ENCODE measurements at places on chromosomes 1 and 21. TPM values are rescaled to one million over a fixed set of nuclear protein-coding genes. Genes with fewer than 3 reads are reported as not detected.

ATF3 gene
- 117 TPM for total RNA-seq

HEYL gene
- 4.3 TPM for total RNA-seq

HHAT gene
- total RNA-seq, result 9.0 TPM

LY9 gene
- total RNA-seq, result not detected

OR2L13 gene
- not detected for total RNA-seq

OR2L3 gene
- not detected for total RNA-seq

CLIC6 gene
- 6.2 TPM for total RNA-seq

SELL gene
- not detected for total RNA-seq

- no peak for DNase-seq
Measured at GRCh38 chr21:19320291-19320690, 916.7 kb upstream of the TMPRSS15 start.

DNA sequence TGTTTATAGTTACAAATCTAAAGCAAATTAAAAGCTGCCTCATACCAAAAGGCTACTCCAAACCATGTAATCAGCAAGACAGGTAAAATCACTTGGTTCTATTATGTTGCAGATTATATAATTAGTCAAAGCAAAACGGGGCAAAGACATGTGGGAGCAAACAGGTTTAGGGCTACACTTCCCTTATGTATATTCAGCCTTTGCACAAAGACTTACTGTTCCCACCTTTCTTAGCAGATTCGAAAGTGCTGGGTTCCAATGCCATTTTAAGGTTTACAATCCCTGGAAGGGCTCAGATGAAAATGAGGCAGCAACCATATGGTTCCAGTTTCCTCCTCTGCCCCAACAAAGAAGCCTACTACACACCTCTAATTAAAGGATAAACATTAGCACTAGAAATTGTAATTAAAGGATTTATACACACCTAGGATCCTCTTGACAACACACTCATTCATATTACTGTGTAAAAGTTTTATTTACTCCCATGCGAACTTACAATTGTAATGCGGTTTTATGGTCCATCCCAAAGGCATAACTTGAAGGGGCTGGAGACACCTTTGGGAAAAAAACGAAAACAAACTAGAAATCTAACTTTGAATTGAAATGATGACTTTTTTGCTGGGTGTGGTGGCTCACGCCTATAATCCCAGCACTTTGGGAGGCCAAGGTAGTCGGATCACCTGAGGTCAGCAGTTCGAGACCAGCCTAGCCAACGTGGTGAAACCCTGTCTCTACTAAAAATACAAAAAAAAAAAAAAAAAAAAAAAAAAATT is 117.3 kb upstream of the PKN2 start:
- DNase-seq, result no peak

GRCh38 chr21:18023157-18023556 is 204.0 kb upstream of the C21orf91 start:
- no peak for DNase-seq

- DNase-seq, result no peak
Measured at GRCh38 chr21:34974162-34974981, 74.7 kb downstream of the RUNX1 start.

- DNase-seq, result no peak
Measured at GRCh38 chr1:236143104-236143948, 987 bp downstream of the GPR137B start.

GRCh38 chr1:66137235-66137634 is 344.5 kb downstream of the PDE4B start:
- DNase-seq, result no peak

GRCh38 chr1:12204140-12204539 is 25.7 kb upstream of the VPS13D start:
- no peak for DNase-seq

DNA sequence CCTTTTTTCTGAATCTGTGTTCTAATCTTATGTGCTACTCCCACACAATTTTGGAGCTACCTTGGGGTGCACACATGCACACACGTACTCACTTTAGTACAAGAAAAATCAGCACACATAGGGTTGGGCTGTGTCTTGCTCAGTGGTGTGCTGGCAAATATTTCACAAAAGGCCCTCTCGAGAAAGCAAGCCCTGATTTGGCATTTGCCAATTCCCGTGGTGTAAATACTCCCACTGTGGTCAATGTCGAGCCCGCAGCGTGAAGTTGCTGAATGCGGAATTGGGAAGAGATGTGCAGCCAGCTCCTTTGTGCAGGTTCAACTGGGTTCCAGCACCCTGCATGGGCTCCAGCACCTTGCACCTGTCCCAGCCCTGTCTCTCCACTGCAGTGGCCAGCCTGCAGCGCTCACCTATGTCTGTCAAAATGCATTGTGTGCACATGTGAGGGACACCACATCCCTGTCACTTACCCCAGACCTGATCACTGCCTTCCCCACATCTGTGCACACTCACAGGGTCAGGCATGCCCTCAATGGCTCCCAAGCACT is 78.4 kb upstream of the WNT4 start:
- no peak for DNase-seq

All from type B pancreatic cell (in vitro differentiated cells).